ENCODE measurements at places on chromosomes 3 and 15. TPM values are rescaled to one million over a fixed set of nuclear protein-coding genes. Genes with fewer than 3 reads are reported as not detected.

The VILL gene
- total RNA-seq = 4.3 TPM

The GHRL gene
- 0.53 TPM for total RNA-seq

The NEK10 gene
- 0.30 TPM for total RNA-seq

The HERC2 gene
- 33.9 TPM for total RNA-seq

The TERC gene
- 146 TPM for total RNA-seq

The LTK gene
- 0.73 TPM for total RNA-seq

The APOD gene
- total RNA-seq = 9.9 TPM

The MUSTN1 gene
- total RNA-seq = not detected

The SCN11A gene
- not detected for total RNA-seq

The ANO10 gene
- total RNA-seq = 69.3 TPM

The NCBP2 gene
- 46.5 TPM for total RNA-seq

The ITIH3 gene
- not detected for total RNA-seq

The ZNF385D gene
- 4.5 TPM for total RNA-seq

The SPTSSB gene
- not detected for total RNA-seq

The PLSCR2 gene
- not detected for total RNA-seq

The NKIRAS1 gene
- 5.6 TPM for total RNA-seq

The AP3B2 gene
- total RNA-seq = not detected

The RTP3 gene
- not detected for total RNA-seq

The TMCO5A gene
- not detected for total RNA-seq

The ZMAT3 gene
- total RNA-seq = 15.9 TPM

The FBXL2 gene
- total RNA-seq = 18.1 TPM

The CLCN2 gene
- 0.93 TPM for total RNA-seq

The ALPK3 gene
- 30.7 TPM for total RNA-seq

The TBC1D21 gene
- not detected for total RNA-seq

The SLC51A gene
- not detected for total RNA-seq

The GPR27 gene
- total RNA-seq = not detected

The DTWD1 gene
- total RNA-seq = 9.9 TPM

The LEKR1 gene
- total RNA-seq = not detected

The CXCR6 gene
- total RNA-seq = not detected

The ALAS1 gene
- total RNA-seq = 61.3 TPM

The SLC22A13 gene
- total RNA-seq = not detected

The ADAMTS7 gene
- total RNA-seq = 15.2 TPM

The TRPM1 gene
- 0.60 TPM for total RNA-seq

The VEPH1 gene
- 138 TPM for total RNA-seq

The FANCD2OS gene
- total RNA-seq = not detected

The DOCK3 gene
- 0.15 TPM for total RNA-seq

The CSPG4 gene
- under 0.01 TPM for total RNA-seq

The ANKRD34C gene
- not detected for total RNA-seq

The TRH gene
- total RNA-seq = not detected

The ADAMTSL3 gene
- total RNA-seq = 0.80 TPM

The GOLGA8H gene
- 0.60 TPM for total RNA-seq

The SLC28A2 gene
- not detected for total RNA-seq

The SELENOS gene
- total RNA-seq = 66.4 TPM

The SIDT1 gene
- not detected for total RNA-seq

The MEX3B gene
- 3.0 TPM for total RNA-seq

The RNF123 gene
- total RNA-seq = 21.2 TPM

The GOLGA8G gene
- total RNA-seq = not detected

The MCTP2 gene
- total RNA-seq = 0.67 TPM

The CCR8 gene
- total RNA-seq = not detected

The PLA2G4E gene
- total RNA-seq = not detected

The KNL1 gene
- 30.9 TPM for total RNA-seq

Data from mammary microvascular endothelial cell (primary cell).